ENCODE measurements at places on chromosomes 6 and 20.
A peak's percentile ranks its signal among the peaks of the same experiment; 100 is the strongest.

DNA sequence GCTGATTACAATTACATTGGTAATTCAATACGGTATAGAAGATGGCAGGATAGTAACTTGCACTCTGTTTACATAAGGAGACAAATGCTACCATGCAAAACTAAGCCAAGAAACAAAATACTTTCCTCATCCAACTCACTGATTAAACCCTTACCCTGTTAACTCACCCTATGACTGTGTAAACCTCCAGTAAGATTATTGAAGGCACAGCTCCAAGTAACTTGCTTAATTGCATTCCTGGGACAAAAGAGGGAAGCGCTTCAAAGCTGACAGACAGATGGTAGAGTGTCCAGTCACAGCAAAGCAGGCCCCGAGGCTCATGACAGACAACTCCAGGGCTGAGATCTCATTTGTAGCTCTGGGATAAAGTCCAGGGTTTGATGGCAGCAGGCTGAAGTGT, 6.9 kb upstream of the KIF16B start:
- no peak for DNase-seq

GRCh38 chr6:76701610-76702009, 629.1 kb upstream of the IMPG1 start:
- DNase-seq, result no peak

- no peak for DNase-seq
Measured at GRCh38 chr6:152368751-152369624, 268.2 kb downstream of the SYNE1 start.

DNA sequence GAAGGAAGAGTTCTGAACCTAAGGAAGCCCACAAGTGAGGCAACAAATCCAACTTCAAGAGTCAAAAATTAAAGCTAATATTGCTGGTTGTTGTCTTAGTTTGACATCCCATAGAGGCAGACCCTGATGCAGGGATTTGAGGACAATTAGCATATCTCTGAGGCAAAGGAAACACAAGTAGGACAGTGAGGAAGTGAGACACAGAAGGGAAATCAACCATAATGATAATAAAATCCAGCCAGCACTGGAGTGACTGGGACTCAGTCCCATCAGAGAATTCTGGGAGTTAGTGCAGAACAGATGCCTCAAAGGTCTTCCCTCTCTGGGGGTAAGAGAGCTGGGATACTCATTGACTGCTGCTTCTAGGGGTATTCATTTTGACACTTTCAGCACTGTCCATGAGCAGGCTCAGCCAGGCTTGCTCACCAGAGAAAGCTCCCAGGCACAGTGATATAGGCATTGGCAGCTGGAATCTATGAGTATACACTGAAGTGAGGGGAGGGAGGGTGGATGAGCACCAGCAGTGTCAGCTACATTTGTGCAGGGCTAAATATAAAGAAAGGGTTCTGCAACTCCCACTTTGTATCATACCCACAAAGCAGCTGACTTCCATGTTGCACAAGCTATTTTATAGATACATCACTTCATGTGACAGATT, 43.4 kb upstream of the SPTLC3 start:
- DNase-seq, result no peak

GRCh38 chr6:50145125-50145524, 95.4 kb upstream of the DEFB112 start:
- DNase-seq, result peak; percentile 8

DNA sequence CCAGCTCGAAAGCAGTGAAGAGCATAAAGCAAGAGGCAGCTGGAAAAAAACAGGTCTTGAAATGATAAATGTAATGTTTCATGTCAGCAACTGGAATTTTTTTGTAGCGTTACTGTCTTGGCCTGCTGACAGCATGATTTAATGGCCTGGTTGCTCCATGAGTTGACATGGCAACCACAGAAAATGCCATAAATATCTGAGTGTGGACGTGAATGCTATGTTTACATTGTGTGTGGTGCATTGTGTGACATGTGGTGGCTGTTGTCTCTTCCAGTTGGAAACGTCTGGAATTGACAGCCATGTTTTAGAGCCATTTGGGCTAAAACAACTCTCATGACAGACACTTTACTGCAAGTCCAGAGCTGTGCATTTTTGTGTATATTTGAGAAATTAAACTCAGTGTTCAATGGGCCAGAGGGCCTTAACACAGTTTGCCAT, 170.0 kb downstream of the FOXA2 start:
- DNase-seq, result no peak

DNA sequence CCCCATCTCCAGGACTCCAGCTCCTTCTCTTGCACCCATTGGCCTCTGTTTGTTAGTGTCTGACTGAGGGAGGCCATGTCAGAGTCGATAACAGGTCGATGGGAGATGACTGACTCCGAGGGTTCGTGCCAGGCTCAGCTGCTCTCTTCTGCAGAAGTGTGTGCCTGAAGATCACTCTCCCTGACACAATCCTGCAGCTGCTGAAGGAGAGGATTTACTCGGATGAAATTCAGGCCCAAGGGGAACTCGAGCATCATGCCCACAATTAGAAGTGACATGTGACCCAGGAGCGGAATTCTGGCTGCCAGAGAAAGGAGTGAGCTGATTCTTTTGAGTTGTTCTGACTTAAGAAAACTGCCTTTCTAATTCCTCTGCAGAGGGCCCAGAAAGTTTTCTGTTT, 318.2 kb downstream of the MAFB start:
- no peak for DNase-seq

GRCh38 chr6:112620812-112621569, 273.9 kb downstream of the RFPL4B start:
- DNase-seq, result no peak

- DNase-seq, result no peak
Measured at GRCh38 chr6:128630213-128630612, 109.8 kb upstream of the PTPRK start.

GRCh38 chr6:7172649-7173048, 64.9 kb downstream of the RREB1 start:
- peak; percentile 87 for DNase-seq
